ENCODE measurements at places on chromosomes 5 and 9.
A peak's percentile ranks its signal among the peaks of the same experiment; 100 is the strongest.

DNA sequence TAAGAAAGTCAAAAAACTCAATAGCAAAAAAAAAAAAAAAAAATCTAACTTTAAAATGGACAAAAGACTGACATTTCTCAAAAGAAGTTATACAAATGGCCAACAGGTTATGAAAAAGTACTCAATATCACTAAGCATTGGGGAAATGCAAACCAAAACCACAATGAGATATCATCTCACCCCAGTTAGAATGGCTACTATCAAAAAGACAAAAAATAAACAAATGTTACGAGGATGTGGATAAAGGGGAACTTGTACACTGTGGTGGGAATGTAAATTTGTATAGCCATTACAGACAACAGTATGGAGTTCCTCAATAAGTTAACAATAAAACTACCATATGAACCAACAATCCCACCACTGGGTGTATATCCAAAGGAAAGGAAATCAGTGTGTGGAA lies 37.2 kb downstream of the ENC1 start:
- DNase-seq: no peak

DNA sequence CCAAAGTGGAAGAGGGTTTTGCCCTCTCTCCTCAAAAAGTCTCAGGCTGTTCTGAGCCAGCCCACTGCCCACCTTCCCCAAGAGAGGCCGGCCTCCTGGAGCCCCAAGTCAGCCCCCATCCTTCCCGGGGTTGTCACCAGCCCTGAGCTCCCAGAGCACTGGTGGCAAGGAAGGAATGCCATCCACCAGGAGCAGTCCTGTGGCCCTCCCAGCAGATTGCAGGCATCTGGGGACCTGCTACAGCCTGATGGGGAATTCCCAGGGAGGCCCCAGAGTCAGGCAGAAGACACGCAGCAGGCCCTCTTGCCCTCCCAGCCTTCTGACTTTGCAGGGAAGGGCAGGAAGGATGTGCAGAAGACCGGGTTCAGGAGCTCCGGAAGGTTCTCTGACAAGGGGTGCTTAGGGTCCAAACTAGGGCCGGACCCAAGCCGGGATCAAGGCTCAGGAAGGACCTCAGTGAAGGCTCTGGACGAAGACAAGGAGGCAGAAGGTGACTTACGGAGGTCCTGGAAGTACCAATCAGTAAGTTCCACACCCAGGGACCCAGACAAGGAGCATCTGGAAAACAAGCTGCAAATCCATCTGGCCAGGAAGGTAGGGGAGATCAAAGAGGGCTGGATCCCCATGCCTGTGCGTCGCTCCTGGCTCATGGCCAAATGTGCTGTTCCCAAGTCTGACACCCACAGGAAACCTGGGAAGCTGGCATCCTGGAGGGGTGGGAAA lies 3.7 kb downstream of the SPATA31E1 start:
- no peak for DNase-seq

DNA sequence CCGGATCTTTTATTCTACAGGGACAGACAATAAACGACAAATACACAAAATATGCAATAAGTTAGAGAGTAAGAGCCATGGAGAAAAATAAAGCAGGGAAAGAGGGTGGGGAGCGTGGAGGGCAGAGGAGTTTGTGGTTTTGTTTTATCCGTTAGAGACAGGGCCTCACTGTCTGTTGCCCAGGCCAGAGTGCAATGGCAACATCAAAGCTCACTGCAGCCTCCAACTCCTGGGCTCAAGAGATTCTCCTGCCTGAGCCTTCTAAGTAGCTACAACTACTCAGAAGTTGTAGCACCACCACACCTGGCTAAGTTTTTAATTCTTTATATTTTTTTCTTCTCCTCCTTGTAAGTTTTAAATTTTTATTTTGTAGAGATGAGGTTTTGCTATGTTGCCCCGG lies 54.5 kb upstream of the CTNNA1 start:
- DNase-seq: no peak

DNA sequence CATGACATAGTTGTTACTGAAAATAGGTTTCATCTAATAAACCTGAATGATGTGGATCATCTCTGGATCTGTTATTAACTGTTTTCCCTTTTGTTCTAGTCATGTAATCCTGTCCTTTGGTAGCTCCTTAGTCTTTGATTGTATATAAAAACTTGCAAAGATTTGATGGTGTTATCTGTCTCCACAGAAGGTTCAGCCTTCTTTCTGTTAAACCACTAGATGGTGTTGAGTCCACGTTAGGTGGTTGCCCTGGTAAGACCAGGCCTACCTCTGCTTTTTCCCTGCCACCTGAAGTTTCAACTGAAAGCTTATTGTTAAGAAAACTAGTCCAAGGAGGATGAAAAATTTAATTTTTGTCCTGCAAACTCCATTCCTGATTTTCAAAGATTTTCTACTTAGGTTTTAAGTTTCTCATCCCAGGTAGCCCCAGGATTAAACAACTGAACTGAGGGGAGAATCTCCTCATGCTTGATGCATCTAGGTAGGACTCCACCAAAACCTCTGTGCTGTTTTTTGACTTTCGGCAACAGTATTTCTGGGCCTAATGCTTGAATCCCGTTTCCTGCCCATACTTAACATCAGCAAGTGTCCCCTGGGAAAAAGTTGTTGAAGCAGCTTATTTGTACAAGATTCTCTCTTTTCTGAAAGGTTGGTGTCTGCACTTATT lies 68.5 kb downstream of the RICTOR start:
- no peak for DNase-seq

DNA sequence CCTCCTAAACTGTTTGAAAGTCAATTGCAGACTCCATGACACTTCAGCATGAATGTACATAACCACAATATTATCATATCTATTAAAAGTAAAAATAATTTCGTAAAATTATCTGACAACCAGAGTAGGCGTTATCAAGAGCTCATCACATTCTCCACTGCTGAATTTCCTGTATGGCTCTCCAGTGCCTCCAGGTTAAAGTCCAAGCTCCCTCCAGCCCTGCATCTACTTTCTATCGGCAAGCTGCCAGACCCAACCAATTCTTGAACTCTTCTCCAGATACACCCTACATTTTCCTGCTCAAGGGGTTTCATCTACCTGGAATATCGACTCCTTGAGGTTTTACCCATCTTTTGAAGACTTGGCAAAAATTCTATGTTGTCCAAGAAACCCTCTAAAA lies 74.5 kb upstream of the TBC1D2 start:
- no peak for DNase-seq

- no peak for DNase-seq
These were observed 612 bp downstream of the UGT3A2 start for GRCh38 chr5:36066001-36066539.

- DNase-seq: no peak
These were observed 57.6 kb downstream of the ADAMTS2 start for GRCh38 chr5:179287631-179288030.

GRCh38 chr5:148060881-148061280 lies 2.9 kb upstream of the SPINK5 start:
- no peak for DNase-seq

DNA sequence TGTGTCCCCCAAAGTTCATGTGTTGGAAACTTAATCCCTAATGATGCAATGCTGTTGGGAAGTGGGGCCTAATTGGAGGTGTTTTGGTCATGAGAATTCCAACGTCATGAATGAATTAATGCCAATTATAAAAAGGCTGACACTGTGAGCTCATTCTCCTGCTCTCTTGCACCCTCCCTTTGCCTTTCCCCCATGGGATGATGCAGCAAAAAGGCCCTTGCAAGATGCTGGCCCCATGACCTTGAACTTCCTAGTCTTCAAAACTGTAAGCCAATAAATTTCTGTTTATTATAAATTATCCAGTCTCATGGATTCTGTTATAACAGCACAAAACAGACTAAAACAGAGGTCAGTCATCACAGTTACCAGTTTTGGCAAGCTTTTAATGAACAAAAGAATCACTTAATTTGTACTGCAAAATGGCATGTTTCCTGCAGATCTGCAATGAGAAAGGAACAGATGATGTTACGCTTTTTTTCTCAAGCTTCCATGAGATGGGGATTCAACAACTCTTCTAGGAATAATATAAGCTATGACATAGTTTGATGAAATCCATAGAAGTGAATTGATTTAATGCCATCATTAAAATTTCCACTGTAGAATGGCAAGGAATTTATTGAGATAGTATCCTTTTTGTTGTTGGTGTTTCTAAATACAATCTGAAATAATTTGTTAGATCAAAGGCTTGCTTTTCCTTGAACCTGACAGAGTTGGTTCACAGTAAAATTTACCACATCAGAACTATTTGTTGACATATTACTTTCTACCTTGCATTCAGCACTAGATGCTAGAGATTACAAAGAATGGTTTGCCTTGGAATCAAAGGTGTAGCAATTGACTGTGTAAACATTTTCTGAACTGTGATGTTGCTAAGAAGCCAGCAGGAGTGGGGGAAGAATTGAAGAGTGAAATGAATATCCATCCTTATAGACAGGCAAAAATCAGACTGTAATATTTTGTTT lies 29.3 kb upstream of the RFK start:
- no peak for DNase-seq

DNA sequence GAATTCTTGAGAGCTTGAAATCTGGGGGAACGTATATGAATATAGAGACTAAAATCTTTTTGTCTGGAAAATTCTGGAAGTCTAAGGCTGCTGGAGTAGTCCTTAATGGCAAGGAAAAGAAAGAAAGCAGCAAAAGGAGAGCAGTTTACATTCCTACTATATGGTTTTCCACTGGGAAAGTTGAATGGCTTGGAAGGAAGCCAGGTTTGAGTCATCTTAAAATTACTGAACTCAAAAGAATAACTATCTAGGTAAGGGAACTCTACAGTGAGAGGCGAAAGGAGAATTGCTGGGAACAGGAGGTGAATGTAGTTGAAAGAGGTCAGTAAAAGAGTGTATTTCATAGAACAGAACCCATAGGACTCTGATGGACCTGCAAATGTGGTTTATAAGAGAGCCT lies 258.1 kb upstream of the EDIL3 start:
- peak; percentile 43 for DNase-seq

- DNase-seq: no peak
These were observed 314.0 kb downstream of the SEMA5A start for GRCh38 chr5:9231842-9232241.

DNA sequence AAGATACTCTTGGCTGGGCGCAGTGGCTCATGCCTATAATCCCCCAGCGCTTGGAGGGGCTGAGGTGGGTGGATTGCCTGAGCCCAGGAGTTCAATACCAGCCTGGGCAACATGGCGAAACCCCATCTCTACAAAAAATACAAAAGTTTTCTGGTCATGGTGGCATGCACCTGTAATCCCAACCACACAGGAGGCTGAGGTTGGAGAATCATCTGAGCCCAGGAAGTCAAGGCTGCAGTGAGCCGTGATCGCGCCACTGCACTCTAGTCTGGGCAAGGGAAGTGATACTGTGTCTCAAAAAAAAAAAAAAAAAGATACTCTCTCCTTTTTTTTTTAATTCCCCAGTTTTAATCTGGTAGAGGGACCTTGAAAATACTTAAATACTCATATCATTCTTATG lies 15.0 kb downstream of the ANKRD33B start:
- no peak for DNase-seq

- peak; percentile 10 for DNase-seq
These were observed 33.1 kb downstream of the APTX start for GRCh38 chr9:32968101-32969011.

- DNase-seq: no peak
These were observed 163.6 kb upstream of the IRX2 start for GRCh38 chr5:2914981-2915484.

DNA sequence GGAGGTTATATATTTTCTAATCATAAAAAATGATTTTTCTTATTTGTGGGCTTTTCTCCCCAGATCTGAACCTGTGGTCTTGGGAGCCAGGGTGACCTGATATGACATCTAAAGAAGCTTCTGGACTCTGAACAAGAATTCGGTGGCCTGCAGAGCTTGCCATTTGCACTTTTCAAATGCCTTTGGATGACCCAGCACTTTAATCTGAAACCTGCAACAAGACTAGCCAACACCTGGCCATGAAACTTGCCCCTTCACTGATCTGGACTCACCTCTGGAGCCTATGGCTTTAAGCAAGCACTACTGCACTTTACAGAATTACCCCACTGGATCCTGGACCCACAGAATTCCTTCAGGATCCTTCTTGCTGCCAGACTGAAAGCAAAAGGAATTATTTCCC lies 59.0 kb upstream of the RIC1 start:
- DNase-seq: no peak

DNA sequence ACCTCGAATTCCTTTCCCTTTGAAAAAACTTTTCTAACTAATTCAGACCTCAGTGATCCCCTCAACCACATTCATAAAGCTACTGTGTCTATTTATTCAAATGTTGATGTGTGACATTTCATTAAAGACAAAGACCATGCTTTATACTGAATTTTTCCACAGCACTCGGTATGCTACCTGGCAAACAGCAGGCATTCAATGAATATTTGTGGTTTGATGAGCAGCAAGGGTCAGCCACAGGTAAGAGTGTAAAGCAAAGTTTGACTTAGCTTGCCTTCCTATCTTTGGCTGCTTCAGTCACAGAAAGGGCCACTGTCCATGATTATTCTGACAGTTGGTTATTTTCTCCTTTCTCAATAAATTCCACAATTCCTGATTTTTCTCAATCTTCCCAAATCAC lies 5.1 kb upstream of the CDC42SE2 start:
- DNase-seq: no peak

GRCh38 chr5:153147891-153148623 lies 342.4 kb upstream of the GRIA1 start:
- DNase-seq: no peak

GRCh38 chr5:92428415-92428814 lies 1045.3 kb upstream of the ARRDC3 start:
- DNase-seq: no peak

DNA sequence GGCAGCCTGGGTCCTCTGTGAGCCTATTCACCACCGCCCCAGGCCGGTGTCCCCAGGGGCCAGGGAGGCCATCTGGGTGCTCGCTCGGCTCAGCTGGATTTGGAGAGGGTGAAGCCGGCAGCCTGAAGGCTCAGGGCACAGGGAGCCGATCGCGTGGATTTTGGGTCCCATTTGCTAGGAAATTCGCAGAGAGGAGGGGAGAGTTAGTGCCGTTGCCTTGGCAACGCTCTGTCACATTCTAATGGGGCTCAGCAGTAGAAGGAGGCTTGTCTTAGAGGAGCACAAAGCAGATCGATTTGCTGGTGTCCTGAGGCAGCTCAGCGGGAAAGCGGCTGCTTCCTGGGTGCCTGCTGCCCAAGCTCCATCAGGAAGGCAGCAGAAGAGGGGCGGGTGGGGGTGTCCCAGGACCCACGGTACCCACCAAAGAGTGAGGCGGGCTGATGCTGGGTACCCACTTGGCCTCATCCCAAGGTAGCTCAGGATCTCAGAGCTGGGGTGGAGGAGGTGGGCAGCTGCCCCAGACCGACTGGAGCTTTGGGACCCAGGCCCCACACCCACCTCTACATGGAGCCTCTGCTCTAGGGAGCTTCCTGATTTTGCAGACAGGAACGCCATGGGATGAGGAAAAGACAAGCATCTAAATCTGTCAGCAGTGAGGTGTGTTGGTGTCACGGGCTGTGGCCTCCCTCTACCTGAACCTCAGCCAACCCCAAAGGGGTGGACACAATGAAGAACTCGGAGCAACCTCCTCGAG lies 17.1 kb upstream of the OLFM1 start:
- DNase-seq: no peak

DNA sequence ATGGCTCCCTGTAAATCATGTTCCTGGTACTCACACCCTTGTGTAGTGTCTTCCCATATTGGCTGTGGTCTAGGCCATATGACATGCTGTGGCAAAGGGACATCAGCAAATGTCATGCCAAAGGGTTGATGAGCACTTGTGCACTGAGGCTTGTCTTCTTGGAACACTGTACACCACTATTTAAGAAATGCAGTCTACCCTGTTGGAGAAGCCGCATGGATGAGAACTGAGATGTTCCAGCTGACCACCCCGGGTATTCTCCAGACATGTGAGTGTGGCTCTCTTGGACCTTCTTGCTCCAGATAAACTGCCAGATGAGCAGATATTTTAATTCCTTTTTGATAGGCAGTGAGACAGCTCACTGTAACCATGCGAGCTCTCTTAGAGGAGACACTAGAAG lies 20.5 kb upstream of the NPR3 start:
- no peak for DNase-seq
